Spleen (tissue), 13 donors: ENCODE measurements at places on chromosomes 6 and 20. TPM values are rescaled to one million over a fixed set of nuclear protein-coding genes. Genes with fewer than 3 reads are reported as not detected.

The LY6G6F gene
- total RNA-seq = 2.2 TPM

DNA sequence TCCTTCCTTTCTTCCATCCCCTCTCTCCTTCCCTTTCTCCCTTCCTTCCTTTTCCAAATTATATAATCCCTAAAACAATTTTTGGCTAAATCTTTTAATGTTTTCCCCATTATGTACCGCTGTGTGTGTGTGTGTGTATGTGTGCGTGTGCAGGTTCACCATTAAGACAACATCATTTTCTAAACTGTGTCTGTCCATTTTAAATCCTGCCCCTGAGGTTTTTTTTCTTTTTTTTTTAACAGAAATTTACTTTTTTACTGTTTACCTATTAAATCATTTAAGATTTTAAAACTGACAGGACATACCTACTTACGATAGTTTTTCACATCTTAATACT, 366.3 kb upstream of the EPHA7 start:
- H3K4me3 ChIP-seq = no peak overlapping the region
- no peaks in the 10 kb centered on the region for H3K27me3 ChIP-seq
- H3K36me3 ChIP-seq = no peaks in the 10 kb centered on the region
- no peaks in the 10 kb centered on the region for H3K4me1 ChIP-seq
- DNase-seq = no peak

The RIPPLY2 gene
- not detected for total RNA-seq

- no peak overlapping the region for H3K4me3 ChIP-seq
- no peak for DNase-seq
- H3K36me3 ChIP-seq = no peaks in the 10 kb centered on the region
- H3K27me3 ChIP-seq = no peaks in the 10 kb centered on the region
- no peaks in the 10 kb centered on the region for H3K4me1 ChIP-seq
- H3K27ac ChIP-seq = no peak overlapping the region
These were observed 36.1 kb upstream of the CHRNA4 start for GRCh38 chr20:63397155-63397843.

The TMEM244 gene
- not detected for total RNA-seq

DNA sequence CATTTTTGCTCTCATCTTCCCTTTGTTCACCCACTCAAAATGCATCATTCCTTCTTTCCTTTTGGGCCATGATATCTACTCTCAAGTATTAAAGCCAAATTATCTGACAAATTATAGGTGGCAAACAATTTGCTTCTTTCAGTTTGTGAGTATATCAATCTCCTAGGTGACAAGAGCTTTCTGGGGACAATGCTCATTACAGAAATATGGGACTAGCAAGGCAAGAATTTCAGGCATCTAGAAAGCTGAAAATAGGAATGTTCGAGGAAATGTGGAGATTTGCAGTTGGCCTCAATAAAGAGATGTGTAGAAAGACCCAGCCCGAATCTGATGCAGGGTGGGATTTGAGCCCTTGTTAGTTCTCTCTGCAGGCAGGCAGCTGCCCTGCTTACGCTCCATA, 71.8 kb downstream of the ALDH8A1 start:
- H3K27me3 ChIP-seq = no peaks in the 10 kb centered on the region
- no peak overlapping the region for H3K27ac ChIP-seq
- DNase-seq = no peak

DNA sequence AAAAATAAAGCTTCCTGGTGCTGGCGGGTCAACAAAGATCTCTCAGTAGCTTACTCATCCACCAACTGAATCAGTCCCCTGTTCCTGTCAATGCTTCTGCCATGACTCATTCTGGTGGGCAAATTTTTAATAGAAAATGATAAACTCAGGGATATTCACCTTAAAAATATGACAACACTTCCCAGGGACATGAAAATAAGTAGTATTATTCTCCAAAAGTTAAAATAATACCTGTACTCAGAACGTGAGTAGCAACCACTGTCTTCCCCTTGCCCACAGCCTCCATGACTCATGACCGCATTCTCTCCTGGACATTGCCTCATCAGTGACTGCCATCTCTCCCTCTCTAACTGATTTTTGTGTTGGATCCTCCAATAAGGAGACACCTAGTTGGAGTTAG, 552.3 kb downstream of the KIF16B start:
- H3K27ac ChIP-seq = no peak overlapping the region
- no peaks in the 10 kb centered on the region for H3K36me3 ChIP-seq
- H3K27me3 ChIP-seq = no peaks in the 10 kb centered on the region
- DNase-seq = no peak

The LZTS3 gene
- total RNA-seq = 1.9 TPM

The RNASET2 gene
- 303 TPM for total RNA-seq

- H3K4me3 ChIP-seq = no peak overlapping the region
- H3K27me3 ChIP-seq = peaks cover 4% of the 10 kb centered on the region
- H3K4me1 ChIP-seq = no peaks in the 10 kb centered on the region
- DNase-seq = no peak
- H3K36me3 ChIP-seq = no peaks in the 10 kb centered on the region
These were observed 66.8 kb upstream of the IYD start for GRCh38 chr6:150301846-150302519.

The LRRC73 gene
- total RNA-seq = 0.54 TPM
